Sciatic nerve (tissue), 2 donors: ENCODE measurements at places on chromosomes 1 and 21. TPM values are rescaled to one million over a fixed set of nuclear protein-coding genes. Genes with fewer than 3 reads are reported as not detected.

- no peak for DNase-seq
These were observed 15.3 kb upstream of the RNF187 start for GRCh38 chr1:228471762-228472398.

DNA sequence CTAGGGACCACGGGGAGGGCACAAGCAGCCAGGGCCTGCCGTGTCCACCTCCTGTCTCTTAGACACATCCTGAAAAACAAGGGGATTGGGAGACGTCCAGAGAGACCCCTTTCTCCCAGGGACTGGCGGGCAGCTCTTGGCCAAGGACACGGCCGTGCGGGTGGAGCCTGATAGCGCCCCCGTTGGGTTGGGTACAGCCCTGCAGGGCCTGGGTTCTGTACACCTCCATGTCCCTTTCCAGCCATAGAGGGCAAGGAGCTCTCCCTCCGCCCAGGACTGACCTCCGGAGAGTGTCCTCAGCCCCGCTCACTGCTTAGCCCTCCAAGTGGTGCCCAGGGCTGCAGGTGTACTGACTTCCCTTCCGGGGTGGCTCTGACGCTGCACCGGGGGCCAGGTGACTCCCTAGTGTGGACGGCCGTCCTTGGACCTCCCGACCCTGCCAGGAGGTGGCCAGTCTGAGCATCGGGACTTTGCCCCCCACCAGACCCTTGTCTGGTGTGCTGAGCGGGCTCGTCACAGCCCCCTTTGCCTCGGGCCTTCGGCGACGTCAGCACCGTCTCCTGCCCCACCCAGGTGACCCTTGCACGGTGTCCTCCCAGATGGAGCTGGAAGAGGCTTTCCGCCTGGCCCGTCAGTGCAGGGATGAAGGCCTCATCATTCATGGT, 5.8 kb downstream of the PRKCZ start:
- no peak for DNase-seq

DNA sequence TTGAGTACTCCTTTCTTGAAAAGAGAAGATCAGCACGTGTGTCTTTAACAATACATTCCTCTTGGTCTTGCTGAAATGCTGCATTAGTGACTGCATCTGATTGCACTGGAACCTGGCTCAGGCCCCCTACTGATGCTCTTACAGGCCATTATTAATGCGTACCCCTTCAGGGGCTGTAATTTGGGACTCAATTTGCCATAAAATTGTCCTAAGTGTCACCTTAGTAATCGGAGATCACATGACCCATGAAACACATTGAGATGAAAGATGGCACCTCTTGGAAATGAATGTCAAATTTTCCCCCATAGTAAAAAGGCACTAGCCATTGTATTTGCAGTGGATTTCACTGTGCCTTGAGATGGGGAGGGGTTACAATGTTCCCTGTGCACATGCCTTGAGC, 563.3 kb downstream of the KIF26B start:
- DNase-seq: no peak

The TRIM33 gene
- 41.4 TPM for total RNA-seq

DNA sequence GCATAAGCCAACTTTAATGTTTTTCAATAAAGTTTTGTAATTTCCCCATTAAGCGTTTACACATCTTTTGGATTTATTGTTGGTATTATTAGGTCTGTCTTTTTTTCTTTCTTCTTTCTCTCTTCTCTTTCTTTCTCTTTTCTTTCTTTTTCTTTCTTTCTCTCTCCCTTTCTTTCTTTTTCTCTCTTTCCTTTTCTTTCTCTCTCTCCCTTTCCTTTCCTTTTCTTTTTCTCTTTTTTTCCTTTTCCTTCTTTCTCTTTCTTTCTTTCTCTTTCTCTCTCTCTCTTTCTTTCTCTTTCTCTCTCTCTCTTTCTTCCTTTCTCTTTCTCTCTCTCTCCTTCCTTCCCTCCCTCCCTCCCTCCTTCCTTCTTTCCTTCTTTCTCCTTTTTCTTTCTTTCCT, 31.3 kb downstream of the ERRFI1 start:
- DNase-seq: no peak

GRCh38 chr1:14498839-14499238, 99.6 kb upstream of the KAZN start:
- DNase-seq: no peak

- no peak for DNase-seq
These were observed 9.2 kb downstream of the PDZK1IP1 start for GRCh38 chr1:47180603-47181094.

The FAM72B gene
- total RNA-seq: 0.89 TPM

DNA sequence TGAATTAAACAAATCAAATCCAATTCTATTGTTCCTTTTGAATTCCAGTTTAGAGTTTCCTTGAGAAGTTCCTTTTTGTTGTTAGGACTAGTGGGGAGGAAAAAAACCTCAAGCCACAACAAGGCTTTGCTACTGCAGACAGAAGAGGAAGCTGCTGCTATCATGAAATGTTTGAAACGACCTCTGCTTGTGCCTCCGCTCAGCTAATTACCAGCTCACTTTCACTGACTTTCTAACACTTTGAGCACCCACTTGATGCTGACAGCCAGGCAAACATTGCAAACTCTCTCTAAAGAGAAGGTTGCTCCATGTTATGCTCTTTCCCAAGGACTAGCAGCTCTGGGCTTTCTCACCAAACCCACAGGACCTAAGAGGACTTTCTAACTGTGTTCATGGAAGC, 203.9 kb upstream of the PROX1 start:
- DNase-seq: no peak

DNA sequence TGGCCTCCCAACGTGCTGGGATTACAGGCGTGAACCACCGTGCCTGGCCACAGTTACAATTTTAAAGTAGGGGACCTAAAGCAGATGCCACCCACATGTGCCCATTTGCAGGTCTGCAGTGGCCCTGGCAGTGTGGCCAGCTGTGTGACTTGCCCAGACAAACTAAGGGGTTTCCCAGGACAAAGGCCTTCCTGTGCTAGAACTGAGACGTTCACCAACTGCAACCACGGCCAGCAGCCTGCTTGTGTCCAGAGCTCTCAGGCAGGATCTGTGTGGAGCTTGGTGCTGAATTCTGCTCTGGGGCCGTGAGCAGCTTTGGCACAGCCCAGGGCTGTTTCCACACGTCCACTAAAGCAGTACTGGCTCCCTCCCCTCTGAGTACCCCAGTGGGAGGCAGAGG, 10.6 kb upstream of the PTTG1IP start:
- DNase-seq: no peak

The TTC24 gene
- not detected for total RNA-seq

DNA sequence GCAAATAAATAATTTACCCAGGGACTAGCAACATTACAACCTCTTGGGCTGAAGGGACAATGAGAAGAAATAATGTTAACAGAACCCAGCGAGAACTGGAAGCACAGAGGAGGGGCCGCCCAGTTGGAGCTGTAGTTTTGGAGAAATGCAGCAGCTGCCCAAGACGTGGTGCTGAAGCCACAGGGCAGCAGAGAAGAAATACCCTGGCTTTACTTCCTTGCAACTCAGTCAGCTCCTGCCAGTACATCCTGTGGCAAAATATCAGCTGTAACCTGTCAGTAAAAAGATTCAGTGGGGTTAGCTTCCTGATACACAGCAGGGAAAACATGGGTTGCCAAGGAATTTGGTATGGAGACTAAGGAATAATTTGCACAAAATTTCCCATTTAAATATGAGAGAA, 283.6 kb upstream of the USP25 start:
- DNase-seq: no peak

The CATSPERE gene
- 2.6 TPM for total RNA-seq

DNA sequence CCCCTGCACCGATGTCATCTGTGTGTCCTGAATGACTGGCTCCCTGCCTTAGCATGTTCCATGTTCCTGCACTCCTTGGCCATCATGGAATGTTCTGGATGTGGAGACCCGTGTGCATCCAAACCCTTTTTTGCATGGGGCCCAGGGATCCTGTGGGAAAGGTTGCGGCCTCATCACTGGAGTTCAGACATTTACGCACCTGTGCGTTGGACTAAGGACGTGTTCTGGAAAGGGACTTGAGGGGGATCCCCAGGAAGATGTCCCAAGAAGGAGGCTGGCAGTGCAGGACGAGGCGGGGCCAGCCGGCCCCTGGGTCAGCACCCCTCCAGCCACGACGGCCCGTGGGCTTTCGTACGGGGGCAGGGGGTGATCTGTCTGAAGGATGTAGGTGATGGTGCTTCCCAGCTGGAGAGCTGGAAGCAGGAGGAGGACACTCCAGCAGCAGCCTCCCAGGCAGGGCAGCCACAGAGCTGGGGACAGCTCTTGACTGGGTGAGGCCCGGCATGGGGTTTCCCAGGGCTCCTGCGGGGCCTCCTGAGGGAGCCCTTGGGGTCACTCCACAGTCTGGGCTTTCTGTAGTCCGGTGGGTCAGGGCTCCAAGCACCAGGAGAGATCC, 67.2 kb downstream of the SCCPDH start:
- no peak for DNase-seq

The EXO1 gene
- total RNA-seq: 0.58 TPM

The SCNM1 gene
- total RNA-seq: 25.9 TPM

The AK4 gene
- total RNA-seq: 27.6 TPM

DNA sequence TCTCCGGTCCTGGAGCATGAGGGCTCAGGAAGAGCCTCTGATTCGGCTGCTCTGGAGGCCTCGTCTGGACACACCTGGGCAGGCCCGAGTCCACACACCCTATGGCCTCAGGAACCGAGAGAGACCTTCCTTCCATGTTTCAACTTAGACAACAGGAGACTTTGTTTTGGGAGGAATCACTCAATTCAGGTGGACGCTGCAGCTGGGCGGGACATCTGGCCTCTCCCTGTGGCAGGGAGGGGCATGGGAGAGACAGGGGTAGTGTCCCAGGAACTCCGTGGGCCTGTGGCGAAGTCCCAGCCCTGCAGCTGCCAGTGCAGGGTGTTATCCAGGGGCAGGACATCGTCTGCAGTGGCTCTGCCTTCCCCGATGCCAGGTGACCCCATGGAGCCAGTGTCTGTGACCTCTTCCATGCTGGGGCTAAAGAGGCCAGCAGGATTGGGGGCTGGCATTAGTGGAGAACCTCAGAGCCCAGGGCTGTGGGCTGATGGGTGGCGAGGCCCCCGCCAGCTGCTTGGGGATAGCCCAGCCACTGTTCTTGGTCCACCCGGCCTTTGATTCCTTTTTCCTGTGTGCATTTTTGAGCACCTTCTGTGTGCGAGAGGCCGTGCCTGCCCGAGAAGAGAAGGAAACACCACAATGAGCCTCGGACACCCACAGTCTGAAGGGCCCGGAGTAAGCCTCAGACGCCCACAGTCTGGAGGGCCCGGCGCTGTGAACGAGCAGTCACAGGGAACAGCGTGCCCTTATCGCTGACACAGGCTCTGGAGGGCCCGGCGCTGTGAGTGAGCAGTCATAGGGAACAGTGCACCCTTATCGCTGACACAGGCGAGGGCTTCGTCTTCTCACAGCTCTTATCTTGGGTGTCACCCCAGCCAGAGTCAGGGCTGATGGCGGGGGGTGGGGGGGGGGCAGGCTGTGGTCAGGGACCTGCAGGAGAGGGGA, 6.2 kb downstream of the COL18A1 start:
- no peak for DNase-seq

The GJA8 gene
- not detected for total RNA-seq

The CD244 gene
- 0.98 TPM for total RNA-seq

DNA sequence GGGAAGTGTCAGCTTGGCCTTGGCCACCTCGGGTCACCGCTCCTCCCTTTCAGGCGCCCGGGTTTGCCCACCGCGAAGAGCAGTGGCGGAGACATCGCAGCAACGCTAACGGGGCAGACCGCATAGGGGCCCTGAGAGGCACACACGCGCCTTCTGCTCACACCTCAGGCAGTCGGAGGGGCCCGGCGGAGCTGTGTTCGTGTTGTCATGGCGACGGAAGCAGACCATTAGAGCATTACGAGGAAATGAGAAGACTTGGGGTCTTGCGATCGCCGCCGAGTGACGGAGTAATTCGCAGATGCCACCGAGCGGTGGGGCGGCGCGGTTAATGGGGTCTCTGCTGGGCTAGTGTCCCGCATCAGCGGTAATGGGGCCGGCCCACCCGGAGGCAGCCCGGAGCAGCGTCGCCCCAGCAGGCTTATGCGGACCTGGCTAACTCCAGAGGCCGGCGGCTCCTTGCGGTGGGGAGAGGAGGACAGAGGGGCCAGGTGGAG, 144.1 kb downstream of the TNR start:
- no peak for DNase-seq

DNA sequence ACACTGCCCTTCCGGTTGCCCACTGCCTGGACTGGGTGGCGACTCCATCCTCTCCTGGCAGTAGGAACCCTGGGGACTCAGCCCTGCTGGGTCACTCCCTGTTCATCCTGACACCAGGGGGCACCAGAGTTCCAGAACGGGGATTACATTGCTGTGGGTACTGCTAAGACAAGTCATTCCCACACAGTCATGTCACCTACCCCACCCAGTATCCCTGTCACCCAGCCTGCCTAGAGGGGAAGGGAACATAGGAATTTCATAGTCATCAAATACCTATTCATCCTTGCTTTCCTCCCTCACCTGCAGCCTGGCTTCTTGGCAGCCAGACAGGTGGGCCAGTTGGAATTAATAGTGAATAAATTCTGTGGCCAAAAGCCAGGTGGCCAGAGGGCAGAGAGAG, 9.8 kb upstream of the SFN start:
- DNase-seq: peak; percentile 91

The CD84 gene
- total RNA-seq: 13.5 TPM

GRCh38 chr1:186454981-186455380, 5.9 kb downstream of the PDC start:
- DNase-seq: no peak

GRCh38 chr1:200224315-200224714, 185.5 kb downstream of the ZNF281 start:
- no peak for DNase-seq

- no peak for DNase-seq
These were observed 25.7 kb downstream of the SPOCD1 start for GRCh38 chr1:31790140-31790539.

DNA sequence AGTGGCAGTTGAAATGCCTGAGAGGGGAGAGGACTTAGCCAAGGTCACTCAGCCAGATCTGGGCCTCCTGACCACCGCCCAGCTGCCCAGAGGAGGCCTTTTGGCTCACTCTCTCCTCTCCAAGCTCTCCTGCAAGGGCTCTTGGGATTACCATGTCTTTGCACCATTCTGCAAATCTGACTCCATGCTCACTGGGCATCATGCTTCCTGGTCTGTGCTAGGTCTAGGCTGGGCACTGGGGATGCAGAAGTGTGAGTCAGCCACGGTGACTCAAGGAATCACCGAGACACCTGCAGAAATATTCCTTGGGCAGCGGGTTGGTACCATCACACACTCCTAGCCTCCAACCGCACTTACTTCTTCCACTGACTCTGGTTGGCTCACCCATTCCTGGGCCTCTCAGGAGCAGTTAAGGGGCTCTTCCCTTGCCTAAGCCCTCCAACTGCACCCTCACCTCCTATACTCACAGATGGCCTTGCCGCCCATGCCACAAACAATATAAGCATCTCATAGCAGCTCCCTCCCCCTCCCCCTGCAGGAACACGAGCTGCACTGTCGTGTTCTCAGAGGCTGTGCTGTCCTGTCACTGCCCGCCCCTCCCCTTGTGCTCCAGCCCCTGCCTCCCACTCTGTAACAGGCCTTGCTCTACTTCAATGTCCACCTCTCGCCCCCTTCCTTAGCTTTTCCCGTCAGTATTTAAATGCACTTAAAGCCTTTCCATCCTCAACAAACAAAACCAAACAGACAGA, 34.8 kb downstream of the CDCP2 start:
- DNase-seq: no peak

The CHI3L1 gene
- 37.0 TPM for total RNA-seq

The KIF21B gene
- 3.7 TPM for total RNA-seq

- no peak for DNase-seq
These were observed 12.4 kb downstream of the EPHA8 start for GRCh38 chr1:22575532-22576149.
